ENCODE measurements at places on chromosomes 1 and 21.

GRCh38 chr1:27979151-27979858 is 19.5 kb downstream of the XKR8 start:
- DNase-seq: no peak

DNA sequence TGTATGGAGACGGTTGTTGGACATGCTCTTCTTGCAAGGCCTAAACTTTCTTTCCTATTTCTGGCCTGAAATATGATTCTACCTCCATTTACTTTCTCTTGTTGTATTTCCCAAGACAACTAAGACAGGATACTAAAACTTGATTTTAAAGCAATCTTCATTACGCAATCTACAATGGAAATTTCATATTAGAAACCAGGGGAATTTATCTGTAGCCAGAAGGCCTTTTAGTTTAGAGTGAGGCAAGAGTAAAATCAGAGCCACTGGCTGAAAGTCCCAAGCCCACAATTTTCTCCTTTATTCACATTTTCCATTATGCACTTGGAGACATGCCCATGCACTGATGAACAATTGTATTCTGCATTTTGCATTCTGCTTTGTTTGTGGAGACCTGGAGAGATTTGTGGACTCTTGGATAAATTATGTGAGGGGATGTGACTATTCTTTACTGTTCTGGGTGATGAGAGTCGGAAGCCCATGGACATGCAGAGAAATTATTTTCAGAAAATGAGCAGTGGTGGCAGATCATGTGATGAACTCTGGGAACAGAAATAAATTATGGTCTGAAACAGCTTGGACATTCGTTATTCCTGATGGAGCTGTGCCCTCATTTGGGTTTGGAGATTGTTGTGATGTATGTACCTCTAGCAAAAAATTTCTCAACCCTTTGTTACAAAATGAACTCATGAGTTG is 336.8 kb downstream of the SEC16B start:
- no peak for DNase-seq

DNA sequence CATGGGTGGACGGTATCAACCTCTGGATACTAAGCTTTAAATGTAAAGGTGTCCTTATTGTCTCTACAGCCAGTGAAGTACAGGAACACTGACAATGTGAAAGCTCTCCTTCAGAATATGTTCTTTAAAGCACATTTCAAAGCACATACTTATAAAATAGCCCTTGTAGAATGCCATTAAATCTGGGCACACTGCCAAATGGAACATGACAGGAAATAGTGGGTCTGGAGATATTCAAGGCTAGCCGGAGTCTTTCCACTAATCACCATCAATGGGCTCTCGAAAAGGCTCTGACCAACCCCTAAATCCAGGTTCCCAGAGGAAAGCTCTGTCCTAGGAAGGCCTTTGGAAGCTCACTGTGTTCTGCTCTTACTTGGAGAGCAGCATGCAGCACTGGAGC is 46.6 kb downstream of the PLD5 start:
- DNase-seq: no peak

GRCh38 chr1:114134518-114134917 is 19.2 kb downstream of the SYT6 start:
- no peak for DNase-seq

- DNase-seq: peak; percentile 10
These were observed 25.1 kb upstream of the PLEKHA6 start for GRCh38 chr1:204384636-204385352.

- no peak for DNase-seq
These were observed 315.8 kb upstream of the KAZN start for GRCh38 chr1:14282707-14283106.

DNA sequence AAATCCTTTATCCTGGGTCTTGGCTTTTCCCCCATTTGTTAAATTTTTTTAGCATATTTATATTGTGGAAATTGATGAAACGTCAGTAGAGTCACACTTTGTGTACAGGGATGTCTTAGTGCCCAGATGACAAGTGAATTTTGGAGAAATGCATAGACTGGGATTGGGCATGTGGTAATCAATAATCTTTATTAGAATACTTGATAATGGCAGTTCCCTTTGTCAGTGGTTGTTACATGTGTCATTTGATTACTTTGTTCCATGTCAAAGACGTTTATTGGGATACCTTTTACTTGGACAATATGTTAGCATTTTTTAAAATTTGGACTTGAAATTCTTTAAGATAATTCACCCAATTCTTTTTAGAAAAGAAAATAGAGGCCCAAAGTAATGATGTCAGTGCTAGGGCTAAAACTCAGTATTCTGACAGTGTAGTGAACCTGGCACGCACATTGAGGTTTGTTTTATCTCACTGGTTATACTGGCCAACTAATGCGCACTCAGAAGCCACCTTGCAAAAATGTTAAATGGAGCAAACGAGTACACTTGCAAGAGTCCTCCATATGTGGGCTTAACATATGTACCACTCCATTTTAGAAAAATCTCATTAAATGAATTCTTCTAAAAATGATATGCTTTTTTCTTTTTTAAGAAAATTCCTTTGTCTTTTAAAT is 9.2 kb downstream of the PRPF38B start:
- no peak for DNase-seq

DNA sequence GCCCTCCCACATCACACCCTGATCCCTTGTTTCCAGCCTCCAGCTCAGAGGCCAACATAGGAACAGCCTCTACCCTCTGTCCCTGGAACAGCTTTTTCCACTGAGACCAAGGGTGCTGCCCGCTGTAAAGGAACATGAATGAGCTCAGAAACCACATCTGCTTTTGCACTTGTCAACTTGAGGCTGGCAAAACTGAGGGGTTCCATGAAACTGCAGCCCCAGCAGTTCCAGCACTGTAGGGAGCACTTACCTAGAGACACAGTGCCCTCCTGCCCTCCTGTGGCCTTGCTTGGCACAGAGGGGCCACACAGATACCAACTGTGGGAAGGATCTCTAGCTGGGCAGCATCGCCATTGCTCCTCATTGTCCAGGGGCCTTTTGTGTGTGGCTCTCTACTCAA is 51.7 kb downstream of the ITPKB start:
- no peak for DNase-seq

GRCh38 chr1:158095737-158096335 is 84.9 kb upstream of the CD1D start:
- DNase-seq: no peak

GRCh38 chr1:151935154-151935553 is 25.8 kb upstream of the THEM4 start:
- DNase-seq: no peak

DNA sequence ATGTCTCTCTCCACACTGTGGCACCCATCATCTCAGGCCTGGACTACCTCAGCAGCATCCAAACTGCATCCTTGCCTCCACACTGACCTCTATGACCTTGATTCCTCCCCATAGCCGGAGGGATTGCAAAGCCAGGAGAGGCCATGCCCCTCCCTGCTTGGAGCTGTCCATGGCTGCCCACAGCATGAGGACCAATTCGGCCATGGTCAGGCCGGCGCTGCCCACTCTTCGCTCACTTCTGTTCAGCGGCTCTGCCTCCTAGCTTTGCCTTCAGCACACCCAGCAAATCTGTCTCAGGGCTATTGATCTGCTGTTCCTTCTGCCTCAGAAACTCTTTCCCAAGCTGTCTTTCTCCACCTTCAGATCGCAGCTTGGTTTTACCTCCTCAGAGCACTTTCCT is 94.5 kb downstream of the TNR start:
- DNase-seq: no peak

DNA sequence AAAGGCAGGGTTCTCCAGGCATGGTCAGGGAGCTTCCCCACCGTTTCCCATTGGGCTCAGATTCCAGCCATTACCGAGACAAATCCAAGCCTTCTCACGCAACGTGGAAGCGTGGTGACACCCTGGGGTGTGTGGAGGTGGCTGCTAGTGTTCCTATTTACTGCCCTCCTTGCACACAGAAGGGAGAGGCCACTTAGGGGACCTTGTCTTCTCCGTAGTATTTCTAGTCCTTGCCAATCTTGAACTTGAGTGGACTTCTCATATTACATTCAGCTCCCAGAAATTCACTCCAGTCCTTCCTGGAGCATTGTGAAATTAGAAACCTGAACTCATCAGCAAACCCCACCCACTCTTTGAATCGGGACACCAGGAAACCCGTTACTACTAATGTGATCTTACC is 131.6 kb downstream of the AJAP1 start:
- DNase-seq: no peak

DNA sequence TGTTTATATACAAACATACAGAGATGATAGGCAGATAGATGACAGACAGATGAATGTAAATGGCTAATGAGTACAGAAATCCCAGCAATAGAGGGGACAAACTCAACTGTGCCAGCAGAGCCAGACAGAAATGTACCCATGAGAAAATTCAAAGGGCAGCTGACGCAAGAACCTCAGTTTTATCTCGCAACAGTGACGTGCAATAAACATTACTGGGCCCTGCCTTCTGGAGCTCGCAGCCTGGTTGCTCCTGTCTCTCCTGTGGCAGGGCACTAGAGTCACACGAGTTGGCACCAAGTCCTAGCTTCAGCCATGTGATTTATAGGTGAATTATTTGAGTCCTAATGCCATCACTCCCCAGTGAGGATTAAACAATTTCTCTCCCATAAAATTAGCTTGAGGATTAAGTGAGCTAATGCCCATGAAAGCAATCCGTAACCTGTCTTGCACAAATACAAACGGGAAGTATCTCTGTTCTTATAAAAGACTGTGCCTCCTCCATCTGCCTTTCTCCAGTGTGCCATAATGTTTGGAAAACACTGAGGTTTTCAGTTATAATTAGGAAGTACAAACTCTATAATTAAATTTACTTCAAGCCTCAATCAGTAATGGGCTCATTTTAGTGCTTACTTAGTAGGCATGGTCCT is 50.7 kb downstream of the VAV3 start:
- DNase-seq: no peak

DNA sequence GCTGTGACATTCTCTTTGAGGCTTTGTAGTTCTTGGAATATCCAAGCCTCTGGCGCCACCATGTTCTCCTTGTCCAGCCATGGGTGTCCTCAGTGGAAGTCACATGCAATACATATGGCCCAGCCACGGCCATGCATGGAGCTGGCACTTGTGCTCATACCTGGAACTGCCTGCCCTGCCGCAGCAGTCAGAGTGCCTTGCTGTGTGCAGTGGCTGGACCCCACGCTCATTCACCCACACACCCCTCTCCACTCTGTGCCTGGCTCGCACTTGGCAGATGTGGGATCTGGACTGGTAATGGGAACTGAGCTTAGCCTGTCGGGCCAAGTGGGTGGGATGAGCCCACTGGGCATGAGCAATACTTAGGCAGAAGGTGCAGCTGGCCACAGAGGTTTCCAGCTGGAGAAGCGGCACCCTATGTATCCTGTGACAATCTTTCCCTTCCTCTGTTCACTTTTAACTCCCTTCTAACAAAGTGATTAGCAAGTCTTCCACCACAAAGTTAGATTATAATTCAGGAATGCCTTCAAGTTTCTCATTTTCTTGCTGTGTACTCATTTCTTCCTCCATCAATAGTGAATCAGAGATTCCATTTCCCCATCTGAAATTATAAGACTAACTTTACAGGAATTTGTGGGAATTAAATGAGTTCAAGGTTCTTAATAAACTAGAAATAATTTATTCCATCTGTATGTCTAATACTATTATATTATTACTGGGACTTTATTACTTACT is 351.6 kb upstream of the NCAM2 start:
- no peak for DNase-seq

GRCh38 chr1:86175756-86176155 is 19.2 kb upstream of the COL24A1 start:
- DNase-seq: no peak

GRCh38 chr1:166603296-166603695 is 236.0 kb upstream of the POGK start:
- DNase-seq: no peak

DNA sequence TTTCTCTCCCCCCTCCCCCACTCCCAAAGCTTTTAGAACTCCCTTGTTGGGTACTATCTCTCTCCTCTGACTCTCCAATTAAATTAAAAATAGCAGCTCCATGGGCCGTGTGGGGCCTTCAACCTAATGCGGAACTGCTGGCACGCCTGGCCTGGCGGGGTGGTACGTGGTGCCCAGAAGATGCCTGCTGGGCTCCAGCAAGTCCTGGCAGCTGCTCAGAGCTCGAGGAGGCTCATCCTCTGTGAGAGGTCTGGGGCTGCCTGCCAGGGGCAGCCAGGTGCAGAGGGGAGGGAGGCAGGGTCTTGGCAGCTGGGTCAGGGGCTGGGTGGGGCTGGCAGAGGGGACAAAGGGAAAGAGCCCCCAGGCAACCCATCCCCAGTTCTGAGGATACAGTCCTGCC is 74.4 kb downstream of the ACTL8 start:
- DNase-seq: no peak

- no peak for DNase-seq
These were observed 36.2 kb downstream of the ACOT7 start for GRCh38 chr1:6357243-6357936.

Data from hippocampal formation (tissue), 2 donors.